ENCODE measurements at places on chromosomes 11 and 22. TPM values are rescaled to one million over a fixed set of nuclear protein-coding genes. Genes with fewer than 3 reads are reported as not detected.

NXPE4 gene
- 0.34 TPM for polyA plus RNA-seq

- DNase-seq, result peak; percentile 88
- H3K36me3 ChIP-seq, result no peaks in the 10 kb centered on the region
- peak overlapping the region; percentile 91 for H3K27ac ChIP-seq
- H3K27me3 ChIP-seq, result no peaks in the 10 kb centered on the region
Measured at GRCh38 chr11:67118181-67118766, 789 bp upstream of the KDM2A start.

- H3K36me3 ChIP-seq, result no peaks in the 10 kb centered on the region
- no peak overlapping the region for H3K4me3 ChIP-seq
- DNase-seq, result no peak
- H3K4me1 ChIP-seq, result peaks cover 4% of the 10 kb centered on the region
Measured at GRCh38 chr22:39967996-39968972, 8.1 kb downstream of the TMA7B start.

RAB3IL1 gene
- 27.8 TPM for polyA plus RNA-seq

- no peaks in the 10 kb centered on the region for H3K36me3 ChIP-seq
- H3K4me1 ChIP-seq, result no peaks in the 10 kb centered on the region
- no peak for DNase-seq
- no peaks in the 10 kb centered on the region for H3K27me3 ChIP-seq
- no peak overlapping the region for H3K27ac ChIP-seq
Measured at GRCh38 chr22:49322231-49322630, 505.4 kb downstream of the BRD1 start.

TTLL1 gene
- 11.5 TPM for polyA plus RNA-seq

LMO1 gene
- polyA plus RNA-seq, result 0.95 TPM

GRCh38 chr22:33831207-33831606, 89.1 kb downstream of the LARGE1 start:
- no peaks in the 10 kb centered on the region for H3K36me3 ChIP-seq
- H3K27ac ChIP-seq, result no peak overlapping the region

- no peaks in the 10 kb centered on the region for H3K4me1 ChIP-seq
- peak overlapping the region; percentile 55 for H3K4me3 ChIP-seq
- H3K27ac ChIP-seq, result peak overlapping the region; percentile 68
- no peaks in the 10 kb centered on the region for H3K27me3 ChIP-seq
Measured at GRCh38 chr22:40107851-40108378, 69.8 kb upstream of the TNRC6B start.

MMP8 gene
- not detected for polyA plus RNA-seq

DNA sequence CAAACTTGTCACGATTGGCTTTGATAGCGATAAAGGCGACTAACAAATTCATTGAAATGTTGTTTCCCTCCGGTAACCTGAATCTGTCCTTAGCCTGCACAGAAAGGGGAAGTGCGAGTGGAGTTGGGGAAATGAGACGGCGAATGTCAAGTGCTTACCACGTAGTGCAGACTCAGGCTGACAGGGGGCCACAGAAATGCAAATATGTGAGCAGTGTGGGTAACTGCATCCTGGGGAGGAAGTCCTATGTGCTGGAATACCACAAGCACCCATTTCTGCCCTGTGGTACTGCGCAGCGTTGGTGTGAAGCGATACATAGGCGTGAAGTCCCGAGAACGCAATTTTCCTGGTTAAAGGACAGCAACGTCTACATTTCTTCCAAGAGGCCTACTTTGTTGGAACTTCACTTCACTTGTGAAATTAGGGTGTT, 869 bp upstream of the EIF4ENIF1 start:
- peaks cover 9% of the 10 kb centered on the region for H3K4me1 ChIP-seq
- H3K27me3 ChIP-seq, result no peaks in the 10 kb centered on the region
- H3K4me3 ChIP-seq, result peak overlapping the region; percentile 81
- H3K27ac ChIP-seq, result peak overlapping the region; percentile 96
- peak; percentile 76 for DNase-seq

All from kidney (tissue), 22 donors.